ENCODE measurements at places on chromosomes 7 and 10. TPM values are rescaled to one million over a fixed set of nuclear protein-coding genes. Genes with fewer than 3 reads are reported as not detected.

LEP gene
- polyA plus RNA-seq = 0.76 TPM

TFEC gene
- 25.3 TPM for polyA plus RNA-seq

CDHR3 gene
- polyA plus RNA-seq = 8.0 TPM

DNA sequence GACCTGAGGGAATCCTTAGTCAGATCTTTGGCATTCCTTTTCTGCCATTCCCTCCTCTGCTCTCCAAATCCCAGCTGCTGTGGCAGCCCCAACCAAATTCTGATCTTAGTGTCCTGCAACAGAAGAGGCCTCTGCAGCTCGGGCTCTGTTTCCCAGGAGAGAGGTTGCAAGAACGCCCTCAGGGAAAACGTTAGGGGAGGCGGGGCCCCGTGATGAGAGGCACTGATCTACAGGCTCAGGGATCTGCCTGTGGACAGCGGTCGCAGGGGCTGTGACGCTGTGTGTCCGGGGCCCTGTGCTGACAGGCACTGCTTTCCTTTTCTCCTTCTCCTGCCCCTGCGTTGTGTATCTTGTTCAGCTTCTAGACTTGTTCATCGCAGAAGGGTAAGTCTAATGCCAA is 57.3 kb upstream of the DPYSL4 start:
- DNase-seq = no peak

GRCh38 chr7:132203021-132203420 is 373.2 kb downstream of the PLXNA4 start:
- no peak for DNase-seq

All from renal cortex interstitium (tissue), 15 donors.